ENCODE measurements at places on chromosomes 6 and 20. TPM values are rescaled to one million over a fixed set of nuclear protein-coding genes. Genes with fewer than 3 reads are reported as not detected.
A peak's percentile ranks its signal among the peaks of the same experiment; 100 is the strongest.

- H3K27me3 ChIP-seq = no peaks in the 10 kb centered on the region
- H3K4me1 ChIP-seq = peaks cover 31% of the 10 kb centered on the region
- H3K27ac ChIP-seq = peak overlapping the region; percentile 93
- H3K4me3 ChIP-seq = peak overlapping the region; percentile 71
Measured at GRCh38 chr6:87151781-87152525, 3.4 kb upstream of the ZNF292 start.

GRCh38 chr20:24449026-24449720 lies 20.3 kb upstream of the SYNDIG1 start:
- no peak overlapping the region for H3K4me3 ChIP-seq
- H3K36me3 ChIP-seq = no peaks in the 10 kb centered on the region
- no peaks in the 10 kb centered on the region for H3K4me1 ChIP-seq
- peaks cover 8% of the 10 kb centered on the region for H3K27me3 ChIP-seq

Gene FAM83D
- 2.0 TPM for total RNA-seq

- no peaks in the 10 kb centered on the region for H3K36me3 ChIP-seq
- no peaks in the 10 kb centered on the region for H3K27me3 ChIP-seq
- DNase-seq = no peak
- no peak overlapping the region for H3K27ac ChIP-seq
Measured at GRCh38 chr20:7505152-7505834, 435.0 kb downstream of the HAO1 start.

GRCh38 chr20:44614525-44614924 lies 32.1 kb downstream of the PKIG start:
- DNase-seq = peak; percentile 53
- H3K27ac ChIP-seq = peak overlapping the region; percentile 47
- peaks cover 39% of the 10 kb centered on the region for H3K4me1 ChIP-seq
- H3K4me3 ChIP-seq = no peak overlapping the region

DNA sequence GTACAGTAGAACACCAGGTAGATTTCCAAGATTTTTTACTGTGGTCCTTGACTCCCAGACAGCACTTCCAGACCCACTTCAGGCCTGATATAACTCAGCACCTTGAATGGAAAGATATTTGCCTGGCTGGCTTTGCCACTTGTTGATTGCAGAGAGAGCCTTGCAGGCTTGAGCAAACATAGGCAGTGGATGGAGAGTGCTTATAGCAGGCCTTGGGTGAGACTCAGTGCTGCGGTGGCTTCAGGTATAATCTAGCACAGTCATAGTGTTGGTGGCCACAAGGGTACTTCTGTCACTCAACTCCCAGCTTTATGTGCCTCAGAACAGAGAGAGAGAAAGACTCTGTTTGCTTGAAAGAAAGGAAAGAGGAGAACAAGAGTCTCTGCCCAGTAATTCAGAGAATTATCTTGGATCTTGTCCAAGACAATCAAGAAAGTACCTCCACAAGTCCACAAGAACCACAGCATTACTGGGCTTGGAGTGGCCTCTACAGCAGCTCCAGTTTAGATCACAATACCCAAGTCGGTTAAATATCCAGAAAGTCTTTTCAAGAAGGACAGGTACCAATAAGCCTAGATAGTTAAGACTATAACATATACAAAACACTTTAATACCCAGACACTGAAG lies 70.5 kb upstream of the FKBP1C start:
- DNase-seq = peak; percentile 64
- no peaks in the 10 kb centered on the region for H3K36me3 ChIP-seq
- H3K4me3 ChIP-seq = no peak overlapping the region
- H3K4me1 ChIP-seq = no peaks in the 10 kb centered on the region

GRCh38 chr6:133814238-133814637 lies 74.7 kb upstream of the TCF21 start:
- peaks cover 3% of the 10 kb centered on the region for H3K4me1 ChIP-seq
- H3K27me3 ChIP-seq = no peaks in the 10 kb centered on the region
- DNase-seq = no peak
- no peaks in the 10 kb centered on the region for H3K36me3 ChIP-seq

Gene NFKBIE
- 7.1 TPM for total RNA-seq

Gene TSHZ2
- 5.2 TPM for total RNA-seq

- H3K4me1 ChIP-seq = peaks cover 25% of the 10 kb centered on the region
- no peak overlapping the region for H3K27ac ChIP-seq
- no peaks in the 10 kb centered on the region for H3K36me3 ChIP-seq
- no peak overlapping the region for H3K4me3 ChIP-seq
- no peaks in the 10 kb centered on the region for H3K27me3 ChIP-seq
- DNase-seq = no peak
Measured at GRCh38 chr6:6596529-6597328, 8.2 kb downstream of the LY86 start.

GRCh38 chr6:111032484-111033140 lies 50.8 kb downstream of the RPF2 start:
- no peak overlapping the region for H3K27ac ChIP-seq
- H3K4me3 ChIP-seq = no peak overlapping the region
- H3K27me3 ChIP-seq = no peaks in the 10 kb centered on the region
- no peaks in the 10 kb centered on the region for H3K36me3 ChIP-seq

DNA sequence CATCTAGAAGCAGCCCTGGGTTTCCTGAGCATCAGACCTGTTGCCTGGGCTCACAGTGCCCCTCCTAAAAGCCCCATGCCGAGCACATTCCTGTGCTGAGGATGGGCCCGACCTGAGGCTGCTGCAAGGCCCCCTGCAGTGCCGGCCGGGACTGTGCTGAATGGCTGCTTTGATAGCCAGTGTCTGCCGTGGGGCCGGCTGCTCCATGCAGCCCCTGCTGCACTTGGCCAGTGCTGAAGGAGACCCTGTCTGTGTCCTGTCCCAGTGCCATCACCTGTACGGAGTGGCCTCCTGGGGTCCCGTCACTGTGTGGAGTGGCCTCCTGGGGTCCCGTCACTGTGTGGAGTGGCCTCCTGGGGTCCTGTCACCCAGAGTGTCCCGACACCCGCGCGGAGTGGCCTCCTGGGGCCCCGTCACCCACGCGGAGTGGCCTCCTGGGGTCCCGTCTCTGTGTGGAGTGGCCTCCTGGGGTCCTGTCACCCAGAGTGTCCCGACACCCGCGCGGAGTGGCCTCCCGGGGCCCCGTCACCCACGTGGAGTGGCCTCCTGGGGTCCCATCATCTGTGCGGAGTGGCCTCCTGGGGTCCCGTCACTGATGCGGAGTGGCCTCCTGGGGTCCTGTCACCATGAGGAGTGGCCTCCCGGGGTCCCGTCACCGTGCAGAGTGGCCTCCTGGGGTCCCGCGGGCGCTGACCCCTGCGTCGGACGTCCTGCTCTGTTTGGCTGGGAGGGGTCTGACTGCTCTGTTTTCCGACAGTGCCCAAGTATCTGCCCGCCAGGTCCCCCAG lies 7.0 kb downstream of the COL9A3 start:
- DNase-seq = no peak
- H3K4me1 ChIP-seq = peaks cover 9% of the 10 kb centered on the region
- no peaks in the 10 kb centered on the region for H3K36me3 ChIP-seq
- no peak overlapping the region for H3K4me3 ChIP-seq
- no peak overlapping the region for H3K27ac ChIP-seq

- DNase-seq = no peak
- H3K4me3 ChIP-seq = no peak overlapping the region
- H3K36me3 ChIP-seq = no peaks in the 10 kb centered on the region
- no peaks in the 10 kb centered on the region for H3K4me1 ChIP-seq
- H3K27ac ChIP-seq = no peak overlapping the region
Measured at GRCh38 chr6:106773996-106774629, 144.7 kb downstream of the QRSL1 start.

DNA sequence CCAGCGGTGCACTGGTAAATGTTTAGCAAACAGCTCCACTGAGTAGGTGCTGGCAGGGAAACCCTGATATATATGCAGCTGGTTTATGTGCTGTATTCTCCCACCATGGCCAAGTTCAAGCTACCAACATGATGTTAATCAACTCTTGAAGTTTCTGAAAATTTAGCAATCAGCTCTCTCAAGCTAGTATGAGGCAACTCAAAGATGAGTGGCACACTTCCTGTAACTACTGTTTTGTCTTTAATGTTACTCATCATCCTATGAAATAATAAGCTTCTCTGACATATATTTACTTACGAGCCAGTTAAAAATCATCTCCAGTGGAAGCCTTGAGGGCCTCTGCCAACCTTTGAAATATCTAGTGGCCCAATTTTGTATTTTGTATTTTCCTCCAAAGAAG lies 54.7 kb downstream of the TRMT6 start:
- no peaks in the 10 kb centered on the region for H3K36me3 ChIP-seq
- DNase-seq = no peak
- no peaks in the 10 kb centered on the region for H3K4me1 ChIP-seq
- no peak overlapping the region for H3K4me3 ChIP-seq

DNA sequence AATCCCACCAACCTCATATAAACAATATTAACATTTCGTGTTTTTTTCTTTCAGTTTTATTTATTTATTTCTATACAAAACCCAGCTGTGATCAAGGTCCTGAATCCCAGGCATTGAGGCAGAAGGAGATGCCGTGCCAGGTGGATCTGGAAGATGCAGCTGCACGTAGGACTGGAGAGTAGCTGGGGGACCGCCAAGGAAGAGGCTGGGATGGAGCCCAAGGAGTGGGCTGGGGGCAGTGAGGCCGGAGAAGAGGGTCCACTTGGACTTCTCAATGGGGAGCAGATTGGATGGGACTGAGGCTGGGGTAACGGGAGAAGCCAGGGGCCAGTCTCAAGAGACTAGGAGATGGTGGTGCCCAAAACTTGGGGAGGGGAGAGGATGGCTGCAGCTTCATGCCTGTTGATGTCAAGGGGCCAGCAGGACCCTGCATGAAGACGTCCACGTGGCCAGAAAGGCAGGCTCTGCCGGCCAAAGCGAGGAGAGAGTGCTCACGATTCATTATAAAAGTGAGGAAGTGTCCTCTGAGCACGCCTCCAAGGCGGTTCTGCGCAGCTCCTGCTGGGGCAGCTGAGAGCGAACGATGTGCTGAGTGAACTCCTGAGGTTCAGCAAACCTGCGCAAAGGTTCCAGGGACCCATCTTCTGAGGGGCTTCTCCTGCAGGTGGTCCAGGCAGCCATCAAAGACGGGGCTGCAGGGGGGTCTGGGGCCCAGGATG lies 110.3 kb downstream of the BMP7 start:
- no peak for DNase-seq
- H3K4me1 ChIP-seq = no peaks in the 10 kb centered on the region
- H3K27ac ChIP-seq = no peak overlapping the region
- H3K4me3 ChIP-seq = no peak overlapping the region

Gene B3GALT4
- 16.8 TPM for total RNA-seq

Gene GOPC
- 21.5 TPM for total RNA-seq

Gene SDC4
- total RNA-seq = 345 TPM

DNA sequence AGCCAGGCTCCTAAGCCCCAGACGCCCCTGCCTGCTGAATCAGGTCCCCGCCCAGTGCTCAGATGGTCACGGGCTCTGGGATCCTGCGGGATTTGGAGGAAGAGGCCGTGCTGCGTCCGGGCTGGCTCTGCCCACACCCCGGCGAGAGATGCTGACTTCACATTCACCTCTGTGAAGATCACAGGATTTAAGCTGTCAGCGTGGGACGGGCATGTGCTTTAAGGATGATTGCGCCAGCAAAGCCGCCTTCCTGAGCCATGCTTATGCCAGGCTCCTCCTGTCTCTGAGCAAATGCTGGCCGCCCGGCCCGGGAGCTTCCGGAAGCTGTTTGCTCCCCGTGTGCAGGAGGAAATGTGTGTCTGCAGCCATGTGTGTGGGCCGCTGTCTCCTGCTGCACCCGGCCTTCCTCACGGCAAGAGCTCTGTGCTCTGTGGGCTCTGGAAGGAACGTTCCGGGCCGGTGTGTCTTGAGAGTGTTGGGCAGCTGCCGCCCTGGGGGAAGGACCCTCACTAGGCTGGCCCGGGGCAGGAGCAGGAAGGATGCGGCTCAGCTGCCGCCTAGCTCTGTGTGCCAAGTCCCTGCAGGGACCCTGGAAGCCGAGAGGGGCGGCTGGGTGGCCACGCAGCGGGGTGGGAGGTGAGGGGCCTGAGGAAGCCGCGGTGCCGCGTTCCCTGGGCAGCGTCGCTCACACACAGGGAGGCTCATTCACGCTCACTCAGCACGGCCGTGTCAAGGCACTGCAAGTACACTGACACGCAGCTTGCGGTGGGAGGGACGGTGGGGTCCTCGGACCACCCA lies 19.0 kb upstream of the BHLHE23 start:
- H3K4me1 ChIP-seq = peaks cover 8% of the 10 kb centered on the region
- H3K27ac ChIP-seq = no peak overlapping the region
- DNase-seq = peak; percentile 75
- H3K4me3 ChIP-seq = no peak overlapping the region
- H3K36me3 ChIP-seq = no peaks in the 10 kb centered on the region

DNA sequence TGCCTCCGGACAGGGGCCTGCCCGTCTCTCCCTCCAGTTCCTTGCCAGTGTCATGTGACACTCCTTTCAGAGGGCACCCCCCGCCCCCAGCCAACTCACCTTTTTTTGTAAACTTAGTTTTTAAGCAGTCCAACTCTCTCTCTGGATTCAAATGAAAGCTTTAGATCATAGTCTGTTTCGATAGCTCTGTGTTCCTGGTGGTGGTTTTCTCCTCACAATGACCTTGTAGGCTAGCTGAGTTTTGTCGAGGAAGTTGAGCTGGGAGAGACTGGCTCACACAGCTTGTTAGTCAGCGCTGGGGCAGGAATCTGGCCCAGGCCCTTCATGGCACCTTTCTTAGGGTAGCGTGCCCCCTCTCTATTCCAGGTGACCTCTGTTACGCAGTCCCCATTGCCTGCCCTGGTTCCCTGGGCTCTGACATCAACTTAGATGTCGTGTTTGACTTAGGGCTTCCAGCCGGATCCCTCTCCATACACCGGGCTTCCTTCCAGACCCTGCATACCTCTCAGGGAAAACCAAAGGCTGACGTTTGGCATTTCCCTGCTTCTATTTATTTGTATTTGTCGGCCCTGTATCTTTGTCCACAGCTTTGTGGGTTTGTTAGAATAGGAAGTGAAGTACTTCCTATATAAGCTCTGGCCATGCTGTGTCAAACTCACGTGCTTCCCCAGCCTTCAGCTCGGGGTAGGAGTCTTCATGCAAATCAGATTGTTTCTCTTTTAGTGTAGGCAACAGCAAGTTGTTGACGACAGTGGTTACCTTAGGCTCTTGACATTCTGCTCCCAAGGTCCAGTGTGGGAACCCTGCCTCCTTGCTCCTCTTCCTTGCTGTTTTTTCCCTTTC lies 12.7 kb downstream of the IGF2R start:
- H3K27me3 ChIP-seq = no peaks in the 10 kb centered on the region
- H3K36me3 ChIP-seq = no peaks in the 10 kb centered on the region
- DNase-seq = no peak
- H3K4me1 ChIP-seq = peaks cover 97% of the 10 kb centered on the region
- peak overlapping the region; percentile 83 for H3K27ac ChIP-seq

Gene PTK6
- total RNA-seq = 4.9 TPM

Gene SPTLC3
- total RNA-seq = 35.3 TPM

GRCh38 chr6:160950507-160950906 lies 41.1 kb upstream of the MAP3K4 start:
- H3K27ac ChIP-seq = peak overlapping the region; percentile 2
- H3K27me3 ChIP-seq = no peaks in the 10 kb centered on the region
- no peak overlapping the region for H3K4me3 ChIP-seq
- H3K36me3 ChIP-seq = no peaks in the 10 kb centered on the region
- no peaks in the 10 kb centered on the region for H3K4me1 ChIP-seq

GRCh38 chr6:166707045-166707444 lies 80.0 kb upstream of the RPS6KA2 start:
- DNase-seq = peak; percentile 88
- no peak overlapping the region for H3K27ac ChIP-seq
- H3K36me3 ChIP-seq = no peaks in the 10 kb centered on the region
- no peaks in the 10 kb centered on the region for H3K4me1 ChIP-seq
- H3K4me3 ChIP-seq = no peak overlapping the region
- no peaks in the 10 kb centered on the region for H3K27me3 ChIP-seq

Data from upper lobe of right lung (tissue), 1 donor.